ENCODE measurements at places on chromosomes 1 and 21.

DNA sequence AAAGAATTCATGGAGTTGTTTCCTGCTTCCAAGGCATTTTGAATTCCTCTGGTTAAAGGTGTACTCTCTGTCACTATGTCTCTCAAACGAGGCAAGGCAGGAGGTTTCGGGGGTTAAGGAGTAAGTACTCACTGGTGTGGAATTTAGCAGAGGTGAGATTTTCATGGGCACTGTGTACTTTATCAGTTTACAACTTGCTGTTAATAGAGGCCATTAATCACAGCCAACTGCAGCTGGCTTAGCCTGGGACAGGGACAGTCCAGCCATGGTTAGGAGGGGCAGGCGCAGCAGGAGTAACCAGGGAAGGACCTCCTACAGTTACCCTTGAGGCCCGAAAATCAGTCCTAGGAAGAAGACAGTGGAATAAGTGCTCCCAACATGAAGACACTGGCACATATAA, 18.1 kb upstream of the TMEM9 start:
- DNase-seq, result no peak

GRCh38 chr1:48756683-48757316, 19.9 kb downstream of the BEND5 start:
- no peak for DNase-seq

GRCh38 chr1:173353350-173353749, 123.8 kb upstream of the PRDX6 start:
- DNase-seq, result no peak

DNA sequence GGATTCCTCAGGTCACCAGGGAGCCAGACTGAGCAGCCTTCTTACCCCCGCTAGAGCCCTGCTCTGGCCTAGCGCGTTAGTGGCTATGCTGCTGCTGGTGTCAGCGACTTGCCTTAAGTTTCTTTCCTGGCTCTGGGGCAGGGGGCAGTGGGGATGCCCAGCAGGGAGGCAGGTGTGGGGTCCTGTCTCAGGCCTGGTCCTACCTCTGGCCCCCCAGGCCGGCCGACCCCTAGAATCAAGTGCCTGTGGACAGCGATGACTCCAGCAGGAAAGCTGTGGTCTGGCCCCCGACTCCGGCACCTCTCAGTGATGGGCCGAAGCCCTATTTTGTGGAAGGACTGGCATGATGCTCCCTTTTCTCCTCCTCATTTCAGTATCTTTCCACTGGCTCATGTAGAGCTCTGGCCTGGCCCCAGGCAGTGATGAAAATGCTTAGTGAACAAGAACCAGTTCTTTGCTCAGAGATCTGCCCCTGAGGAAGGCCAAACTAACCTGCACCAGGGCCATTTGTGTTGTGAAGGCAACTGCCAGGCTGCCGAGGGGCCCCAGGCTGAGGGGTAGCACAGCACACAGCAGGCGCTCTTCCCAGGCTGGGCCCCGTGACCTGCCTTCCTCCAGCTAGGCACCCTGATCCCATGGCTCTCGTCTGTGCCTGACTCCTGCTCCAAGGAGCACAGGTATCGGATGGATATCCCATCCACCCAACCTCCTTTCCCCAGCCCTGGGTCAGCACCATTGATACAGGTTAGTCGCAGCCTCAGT, 23.7 kb downstream of the MRPL37 start:
- no peak for DNase-seq

GRCh38 chr1:15940110-15941043, 35.5 kb downstream of the ZBTB17 start:
- DNase-seq, result no peak

GRCh38 chr21:29056005-29056404, 17.4 kb downstream of the CCT8 start:
- no peak for DNase-seq

DNA sequence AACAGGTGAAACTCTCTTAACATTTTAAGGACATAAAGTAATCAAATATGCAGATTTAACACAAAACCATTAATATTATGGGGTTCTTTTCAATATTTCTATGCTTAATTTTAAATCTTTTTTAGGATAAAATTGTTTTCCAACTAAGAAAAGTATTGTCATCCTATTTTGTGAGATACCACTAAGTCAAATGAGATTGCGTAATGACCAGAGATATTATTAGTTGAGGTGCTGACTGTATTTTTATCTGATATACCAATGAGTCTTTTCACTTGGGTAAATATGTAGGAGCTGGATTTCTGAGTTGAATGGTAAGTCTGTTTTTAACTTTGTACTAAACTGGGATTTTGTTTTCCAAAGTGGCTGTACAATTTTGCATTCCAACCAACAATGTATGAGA, 25.4 kb downstream of the LEPR start:
- no peak for DNase-seq

GRCh38 chr1:69494221-69494620, 73.5 kb upstream of the LRRC7 start:
- DNase-seq, result no peak

- no peak for DNase-seq
These were observed 82.3 kb downstream of the DENND1B start for GRCh38 chr1:197692965-197693364.

DNA sequence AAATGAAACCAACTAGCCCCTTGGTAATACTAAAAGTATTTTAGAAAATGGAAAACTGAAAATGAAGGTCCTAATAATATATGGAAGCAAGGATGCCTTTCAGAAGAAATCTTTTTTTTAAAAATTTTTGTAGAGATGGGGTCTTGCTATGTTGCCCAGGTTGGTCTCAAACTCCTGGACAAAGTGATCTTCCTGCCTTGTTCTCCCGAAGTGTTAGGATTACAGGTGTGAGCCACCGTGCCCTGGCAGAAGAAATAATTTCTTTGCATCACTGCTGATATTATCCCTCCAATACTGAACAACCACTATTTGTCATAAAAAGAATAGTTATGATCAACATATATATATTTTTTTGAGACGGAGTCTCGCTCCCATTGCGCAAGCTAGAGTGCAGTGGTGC, 25.6 kb downstream of the SELENOF start:
- no peak for DNase-seq

DNA sequence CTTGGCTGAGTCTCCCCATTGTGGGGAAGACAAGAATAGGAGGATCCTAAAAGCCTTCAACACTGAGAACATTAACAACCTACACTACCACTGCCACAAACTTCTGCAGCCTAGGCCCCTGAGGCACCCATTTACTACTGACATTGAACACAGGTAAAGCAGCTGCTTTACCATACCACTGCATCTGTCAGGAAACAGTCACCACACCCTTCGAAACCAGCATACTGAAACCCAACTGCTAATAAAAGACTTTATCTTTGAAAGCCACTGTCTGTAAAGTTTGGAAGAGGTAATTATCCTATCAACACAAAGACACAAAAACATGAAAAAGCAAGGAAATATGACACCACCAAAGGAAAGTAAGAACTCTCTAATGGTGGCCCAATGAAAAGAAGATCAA, 7.4 kb downstream of the IFNAR1 start:
- DNase-seq, result no peak

GRCh38 chr1:18299441-18300338, 181.0 kb upstream of the KLHDC7A start:
- no peak for DNase-seq

DNA sequence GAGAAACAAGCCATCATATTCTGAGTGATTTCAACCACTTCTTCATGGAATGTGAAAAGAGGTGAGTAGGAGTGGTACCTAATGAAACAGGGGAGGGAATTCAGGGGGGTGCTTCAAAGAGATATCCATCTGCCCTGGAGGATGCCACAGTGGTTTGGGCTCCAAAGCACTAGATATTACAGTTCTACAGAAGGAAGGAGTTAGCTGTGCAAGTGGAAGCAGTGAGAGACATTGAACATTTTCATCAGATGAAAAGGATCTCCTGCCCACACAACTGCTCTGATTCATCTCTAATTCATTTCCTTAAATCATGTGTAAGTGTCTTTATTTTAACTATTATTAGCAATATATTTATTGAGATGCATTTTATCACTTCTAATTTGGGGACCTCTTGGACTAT, 2.8 kb upstream of the RGS5 start:
- no peak for DNase-seq

DNA sequence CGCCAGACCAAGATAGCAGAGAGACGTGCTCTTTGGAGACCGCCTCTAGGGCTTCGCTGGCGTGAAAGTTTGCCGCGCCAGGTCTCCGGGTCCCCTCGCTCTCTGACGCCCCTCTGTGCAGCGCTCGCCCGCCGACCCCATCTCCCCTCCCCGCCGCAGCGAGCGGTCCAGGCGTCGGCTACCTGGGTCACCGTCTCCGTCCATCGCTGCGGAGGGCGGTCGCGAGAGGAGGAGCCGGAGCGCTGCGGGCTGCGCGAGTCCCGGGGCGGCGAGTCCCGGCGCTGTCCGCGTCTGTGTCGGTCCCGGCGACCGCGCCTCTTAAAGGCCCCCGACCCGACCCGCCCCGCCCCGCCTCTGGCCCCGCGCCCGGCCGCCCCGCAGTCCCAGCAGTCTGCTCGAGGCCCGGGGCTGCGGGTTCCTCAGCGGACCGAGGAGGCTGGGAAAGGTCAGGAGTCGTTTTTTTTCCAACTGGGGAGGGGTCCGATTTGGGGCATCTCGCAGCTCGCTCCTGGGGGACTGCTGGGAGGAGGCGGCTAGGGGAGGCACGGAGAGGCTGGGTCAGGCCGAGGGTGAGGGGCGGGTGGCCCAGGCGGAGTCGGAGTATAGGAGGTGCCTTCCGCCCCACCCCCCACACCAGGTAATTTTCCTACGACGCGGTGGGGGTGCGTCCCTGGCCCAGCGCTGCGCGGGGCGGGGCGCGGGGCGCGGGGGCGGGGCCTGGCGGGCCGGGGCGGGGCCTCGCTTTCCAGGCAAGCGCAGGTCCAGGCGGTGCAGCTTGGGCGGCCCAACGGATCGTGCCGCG, at the start of the genes FBXO2 and FBXO44:
Gene FBXO2 (minus strand): TSS at position 293 of the 802 bp plus-strand sequence. CDS start 89 bp downstream, at position 204.
Gene FBXO44 (plus strand): TSS at position 741 of the 802 bp plus-strand sequence. CDS start 959 bp downstream, outside the sequence.
- DNase-seq, result peak; percentile 56

- DNase-seq, result no peak
These were observed 17.4 kb upstream of the GPR137B start for GRCh38 chr1:236124965-236125364.

- no peak for DNase-seq
These were observed 28.6 kb downstream of the KIF26B start for GRCh38 chr1:245183429-245183828.

GRCh38 chr1:202289009-202289408, 52.7 kb downstream of the UBE2T start:
- DNase-seq, result no peak

DNA sequence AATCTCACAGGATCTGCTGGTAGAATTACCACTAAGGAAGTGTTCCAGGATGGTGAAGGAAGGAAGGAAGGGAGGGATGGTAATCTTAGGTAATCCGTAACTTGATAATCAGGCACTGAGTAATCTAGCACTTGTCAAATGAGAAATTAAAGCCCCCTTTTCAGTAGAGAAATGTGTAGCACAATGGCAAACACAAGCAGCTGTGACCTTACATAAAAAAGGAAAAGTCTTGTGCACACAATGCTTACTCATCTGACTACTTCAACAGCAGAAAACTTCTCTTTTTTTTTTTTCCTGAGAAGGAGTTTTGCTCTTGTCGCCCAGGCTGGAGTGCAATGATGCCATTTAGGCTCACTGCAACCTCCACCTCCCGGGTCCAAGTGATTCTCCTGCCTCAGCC, 6.1 kb downstream of the NUP210L start:
- no peak for DNase-seq

- no peak for DNase-seq
These were observed 6.8 kb downstream of the CFAP410 start for GRCh38 chr21:44332383-44332782.

GRCh38 chr1:112893288-112894009, 62.5 kb downstream of the SLC16A1 start:
- DNase-seq, result no peak

DNA sequence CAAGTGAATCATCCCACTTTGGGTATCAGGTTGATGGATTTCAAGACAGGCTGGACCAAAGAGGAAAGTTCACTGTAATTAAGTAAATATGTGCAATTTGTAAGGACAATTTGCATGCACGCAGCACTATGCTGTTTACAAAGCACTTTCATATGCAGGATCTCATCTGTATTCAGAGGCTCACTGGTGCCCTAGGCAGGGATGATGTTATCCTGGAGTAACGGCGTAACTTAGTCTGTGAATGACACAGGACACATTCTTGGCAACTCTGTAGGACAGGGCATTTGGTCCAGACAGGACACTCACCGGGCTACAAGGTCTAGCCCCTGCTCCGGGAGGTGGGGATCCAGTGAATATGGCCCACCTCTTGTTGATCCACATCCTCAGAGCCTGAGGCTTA, 365.4 kb upstream of the DUSP10 start:
- DNase-seq, result no peak

- no peak for DNase-seq
These were observed 33.4 kb upstream of the SLC2A1 start for GRCh38 chr1:42992054-42992571.

GRCh38 chr1:86542631-86543030, 4.2 kb upstream of the CLCA4 start:
- no peak for DNase-seq

GRCh38 chr1:195804547-195804946, 803.7 kb downstream of the KCNT2 start:
- DNase-seq, result no peak

DNA sequence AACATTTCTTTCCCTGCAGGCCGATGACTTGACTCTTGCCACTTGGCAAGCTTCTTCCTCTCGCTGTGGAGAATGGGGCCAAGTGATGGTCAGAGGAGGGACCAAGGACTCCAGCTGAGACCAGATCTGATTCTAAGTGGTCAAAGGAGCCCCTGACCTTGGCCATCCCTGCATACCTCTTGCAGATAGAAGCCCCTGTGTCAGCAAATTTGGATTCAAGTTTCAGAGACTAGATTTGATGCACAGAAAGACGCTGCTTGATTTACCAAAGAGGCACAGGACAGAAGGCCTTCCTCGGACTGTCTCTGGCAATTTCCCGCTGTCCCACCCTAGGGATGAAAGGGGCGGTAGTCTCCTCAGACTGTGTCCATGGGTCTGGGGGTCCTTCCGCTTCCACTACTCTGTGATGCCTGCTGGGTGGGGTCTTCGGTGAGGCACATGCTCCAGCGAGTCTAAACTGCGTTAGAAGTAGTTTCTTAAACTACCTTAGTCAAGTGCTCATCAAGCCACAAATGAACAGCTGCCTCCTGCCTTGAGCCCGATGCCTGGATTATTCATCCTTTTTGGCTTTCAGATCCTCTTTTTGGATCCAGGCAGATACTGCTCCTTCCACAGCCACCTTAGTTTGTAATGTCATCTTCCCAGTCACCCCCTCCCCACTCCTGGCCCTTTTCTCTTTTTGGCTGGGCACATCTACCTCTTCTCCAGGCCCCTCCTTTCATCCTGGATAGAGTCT, 31.8 kb upstream of the RBM15 start:
- no peak for DNase-seq

GRCh38 chr21:21010698-21011097, 12.5 kb downstream of the NCAM2 start:
- DNase-seq, result no peak

Data from stimulated activated CD4-positive, alpha-beta T cell treated with anti-CD3 and anti-CD28 coated beads, TNF-alpha, amount 100 ng/mL, for 1 hour (primary cell).